Hair follicle dermal papilla cell (primary cell): ENCODE measurements at places on chromosomes 11 and 22. TPM values are rescaled to one million over a fixed set of nuclear protein-coding genes. Genes with fewer than 3 reads are reported as not detected.

Gene PTPRCAP
- 0.32 TPM in 1 of 2 replicates, not detected in the other for total RNA-seq

Gene NAALAD2
- total RNA-seq: 7.4 and 10.9 TPM in 2 replicates

Gene CARD18
- not detected in 2 replicates for total RNA-seq

Gene C22orf42
- not detected in 2 replicates for total RNA-seq

Gene GUCD1
- 161 and 191 TPM in 2 replicates for total RNA-seq

Gene CSRP3
- not detected in 2 replicates for total RNA-seq

Gene KCNQ1OT1
- 8.1 and 11.8 TPM in 2 replicates for total RNA-seq

Gene RCN1
- total RNA-seq: 313 and 451 TPM in 2 replicates

Gene HTR3A
- total RNA-seq: not detected in 2 replicates

Gene ARVCF
- total RNA-seq: 4.5 and 6.1 TPM in 2 replicates

Gene GUCY1A2
- 7.1 and 9.2 TPM in 2 replicates for total RNA-seq

Gene UFD1
- total RNA-seq: 38.9 and 39.1 TPM in 2 replicates
